Stimulated activated CD8-positive, alpha-beta memory T cell treated with anti-CD3 and anti-CD28 coated beads, Interleukin-7, amount 100 ng/mL, for 24 hours (primary cell): ENCODE measurements at places on chromosomes 2 and 18.

- no peak for DNase-seq
Observed at GRCh38 chr2:13666582-13667414, 950.1 kb downstream of the TRIB2 start.

DNA sequence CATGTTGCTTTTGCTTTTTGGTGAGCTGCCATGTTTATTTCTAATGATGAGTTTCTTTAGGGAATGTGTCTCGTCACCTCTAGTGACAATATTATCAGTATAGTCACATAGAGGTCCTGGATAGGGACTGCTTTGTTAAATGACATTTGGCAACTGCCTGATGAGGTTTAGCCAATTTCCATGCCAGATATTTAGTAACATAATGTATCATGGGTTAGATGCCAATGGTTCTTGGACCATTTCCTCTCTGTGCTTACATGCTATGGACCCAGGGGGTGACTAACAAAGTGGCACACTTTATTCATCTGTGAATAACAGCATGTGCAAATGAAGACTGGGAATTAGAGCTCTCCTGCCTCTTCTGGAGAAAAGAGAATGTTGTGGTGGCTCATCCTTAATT, 56.2 kb upstream of the RAB27B start:
- DNase-seq: no peak

DNA sequence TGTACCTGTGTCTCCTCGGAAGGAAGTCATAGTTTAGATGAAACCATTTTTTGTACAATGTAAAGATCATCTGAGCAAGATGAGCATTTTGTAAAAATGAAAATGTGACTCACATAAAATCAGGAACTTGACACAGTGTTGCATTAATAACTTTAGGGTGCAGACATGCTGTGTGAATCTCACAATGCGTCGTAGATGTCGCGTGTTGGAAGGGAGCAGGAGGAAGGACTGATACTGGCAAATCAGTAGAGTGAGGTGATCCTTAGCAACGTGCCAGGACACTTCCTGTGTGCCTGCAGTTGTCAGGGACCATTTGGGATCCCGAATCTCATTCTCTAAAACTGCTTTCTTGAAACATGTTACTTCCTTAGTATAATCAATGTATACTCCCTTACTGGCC, 103.1 kb downstream of the SH3BP4 start:
- no peak for DNase-seq

DNA sequence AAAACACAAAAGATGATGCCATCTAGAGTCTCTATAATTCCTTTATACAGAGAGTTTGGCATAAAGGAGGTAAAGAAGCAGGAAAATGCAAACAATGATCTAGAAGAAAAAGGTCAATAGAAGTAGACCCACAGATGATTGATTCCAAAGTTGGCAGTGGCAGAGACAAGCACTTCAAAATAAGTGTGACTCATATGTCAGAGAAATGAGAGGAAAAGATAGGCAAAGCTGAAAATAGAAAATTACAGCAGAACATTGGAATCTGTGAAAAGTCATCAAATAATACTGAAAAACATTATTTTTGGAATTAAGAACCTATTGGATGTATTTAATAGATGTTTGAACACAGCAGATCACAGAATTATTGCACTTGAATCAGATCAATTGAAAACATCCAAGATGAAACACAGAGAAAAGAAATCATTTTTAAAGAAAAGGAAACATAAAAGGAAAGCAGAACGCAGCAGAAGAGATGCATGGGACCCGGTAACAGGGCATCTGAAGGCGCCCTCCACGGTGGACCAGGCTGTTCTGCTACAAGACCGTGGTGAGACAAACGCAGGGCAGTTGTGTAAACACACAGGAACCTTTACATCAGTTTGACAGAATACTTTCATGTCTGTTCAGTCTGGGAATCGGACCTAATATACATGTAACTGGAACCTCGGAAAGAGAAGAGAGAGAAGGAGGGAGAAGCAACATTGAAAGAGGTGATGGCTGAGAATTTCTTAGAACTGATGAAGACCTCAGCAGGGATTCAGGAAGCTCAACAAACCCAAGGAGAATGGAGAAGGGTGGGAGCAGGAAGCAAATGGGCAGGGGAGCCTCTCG, 74.6 kb upstream of the GPC1 start:
- no peak for DNase-seq

GRCh38 chr2:159300586-159300985, 14.1 kb upstream of the WDSUB1 start:
- DNase-seq: no peak

- DNase-seq: no peak
Observed at GRCh38 chr2:78175645-78176044, 653.5 kb upstream of the LRRTM4 start.

GRCh38 chr2:53575721-53576124, 191.9 kb upstream of the CHAC2 start:
- DNase-seq: no peak

- no peak for DNase-seq
Observed at GRCh38 chr2:112216167-112216566, 38.7 kb downstream of the ZC3H8 start.

DNA sequence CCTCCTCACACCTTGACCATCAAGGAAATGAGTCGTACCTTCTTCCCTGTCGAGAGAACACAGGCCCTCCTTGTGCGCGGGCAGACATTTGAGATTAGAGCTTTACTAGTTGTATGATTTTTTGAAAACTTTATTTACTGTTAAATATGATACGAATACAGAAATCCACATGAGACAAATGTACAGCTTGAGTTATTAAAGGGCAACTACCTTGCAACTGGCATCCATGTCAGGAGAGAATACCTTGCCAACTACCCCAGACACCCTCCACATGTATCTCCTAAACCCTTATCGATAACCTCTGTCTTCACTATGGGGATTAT, 28.3 kb downstream of the KLHL23 start:
- DNase-seq: no peak

- DNase-seq: no peak
Observed at GRCh38 chr18:63224630-63225029, 94.9 kb downstream of the BCL2 start.

GRCh38 chr2:219071131-219071816, 10.6 kb upstream of the IHH start:
- DNase-seq: no peak

GRCh38 chr2:75772908-75773630, 62.4 kb upstream of the GCFC2 start:
- DNase-seq: no peak

- no peak for DNase-seq
Observed at GRCh38 chr2:113164930-113165585, 8.7 kb upstream of the PSD4 start.

- no peak for DNase-seq
Observed at GRCh38 chr2:223037445-223037800, 14.6 kb upstream of the KCNE4 start.

- no peak for DNase-seq
Observed at GRCh38 chr18:55072698-55073097, 113.4 kb upstream of the CCDC68 start.

DNA sequence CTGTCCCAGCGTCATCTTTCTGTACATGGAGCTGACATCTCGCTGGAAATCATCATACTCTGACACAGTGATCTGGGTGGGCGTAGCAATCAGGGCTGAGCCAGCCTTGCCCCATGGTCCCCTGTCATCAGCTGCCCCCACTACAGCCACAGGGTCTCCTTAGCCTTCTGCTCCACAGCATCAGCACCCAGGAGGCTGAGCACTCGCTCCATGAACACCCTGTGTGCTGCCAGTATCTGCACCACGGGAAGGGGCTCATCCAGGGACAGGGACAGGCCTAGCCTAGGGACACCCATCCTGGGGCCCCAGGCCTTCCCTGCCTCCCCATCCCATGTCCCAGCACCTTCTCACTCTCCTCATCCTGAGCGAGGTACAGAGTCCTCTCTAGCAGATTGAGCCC, 11.4 kb downstream of the ALPG start:
- no peak for DNase-seq

GRCh38 chr18:69267895-69268294, 132.8 kb upstream of the DOK6 start:
- no peak for DNase-seq

DNA sequence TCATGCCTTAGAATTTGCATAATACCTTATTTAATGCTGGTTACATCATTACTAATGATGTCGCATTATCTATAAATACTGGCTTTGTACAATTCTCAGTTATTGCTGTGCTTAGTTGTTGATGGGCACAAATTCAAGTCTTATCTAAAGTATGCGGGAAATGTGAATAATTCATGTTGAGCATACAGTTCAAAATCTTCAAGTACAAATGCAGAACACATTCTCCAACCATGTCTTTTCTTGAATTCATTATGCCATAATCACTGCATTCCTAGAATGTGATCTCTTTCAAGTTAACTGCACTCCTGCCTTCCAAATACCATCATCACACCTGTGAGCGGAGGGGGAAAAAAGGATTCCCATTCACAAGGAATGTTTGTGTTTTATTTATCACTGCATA, 337.0 kb downstream of the MBD2 start:
- DNase-seq: no peak

- DNase-seq: no peak
Observed at GRCh38 chr2:230762317-230762896, 49.8 kb downstream of the CAB39 start.

- DNase-seq: no peak
Observed at GRCh38 chr18:25230658-25231326, 121.2 kb downstream of the ZNF521 start.

GRCh38 chr2:177992992-177993391, 79.6 kb downstream of the PDE11A start:
- no peak for DNase-seq

GRCh38 chr2:118687698-118688097, 159.8 kb downstream of the EN1 start:
- DNase-seq: no peak

GRCh38 chr2:164661349-164661748, 40.1 kb upstream of the GRB14 start:
- no peak for DNase-seq

DNA sequence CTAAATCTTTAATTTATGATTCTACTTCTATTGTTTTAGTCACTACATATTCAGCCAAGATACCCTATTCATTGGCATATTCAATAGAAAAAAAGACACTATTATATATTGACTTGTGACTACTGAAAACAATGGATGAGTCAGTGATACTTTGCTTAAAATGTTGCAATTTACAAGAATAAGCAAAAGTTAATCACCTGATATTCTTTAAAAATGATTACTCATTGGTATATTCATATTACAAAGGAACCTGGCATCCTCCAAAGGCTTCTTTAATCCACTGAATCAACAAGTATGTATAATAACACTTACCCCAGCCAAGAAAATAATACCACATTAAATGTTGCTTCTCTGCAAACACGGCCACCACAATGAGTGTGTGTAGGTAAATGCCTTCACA, 87.8 kb downstream of the CALCRL start:
- DNase-seq: no peak

GRCh38 chr2:219186754-219187456, 8.8 kb downstream of the RETREG2 start:
- no peak for DNase-seq

GRCh38 chr2:186544255-186544675, 45.6 kb upstream of the ITGAV start:
- no peak for DNase-seq

- no peak for DNase-seq
Observed at GRCh38 chr18:30175061-30175574, 867.4 kb downstream of the DSC3 start.

GRCh38 chr2:114684403-114684802, 242.0 kb downstream of the DPP10 start:
- DNase-seq: no peak

DNA sequence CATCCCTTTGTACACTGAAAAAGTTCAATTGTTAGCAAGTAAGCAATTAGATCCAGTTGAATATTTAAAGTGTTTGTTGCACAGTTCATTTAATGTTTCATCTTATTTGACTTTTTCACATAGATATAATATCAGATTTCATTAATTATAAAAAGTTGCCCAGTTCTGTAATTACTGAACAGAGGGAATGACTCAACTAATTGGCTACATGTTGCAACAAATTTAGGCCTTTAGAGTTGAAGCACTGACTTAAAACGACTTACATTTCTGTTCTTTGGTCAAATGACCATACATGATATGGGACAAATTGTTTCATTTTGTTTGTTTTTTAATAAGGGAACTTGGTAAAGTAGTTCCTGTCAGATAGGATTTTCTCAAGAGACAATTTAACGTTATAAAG, 68.5 kb upstream of the FAM117B start:
- DNase-seq: no peak

DNA sequence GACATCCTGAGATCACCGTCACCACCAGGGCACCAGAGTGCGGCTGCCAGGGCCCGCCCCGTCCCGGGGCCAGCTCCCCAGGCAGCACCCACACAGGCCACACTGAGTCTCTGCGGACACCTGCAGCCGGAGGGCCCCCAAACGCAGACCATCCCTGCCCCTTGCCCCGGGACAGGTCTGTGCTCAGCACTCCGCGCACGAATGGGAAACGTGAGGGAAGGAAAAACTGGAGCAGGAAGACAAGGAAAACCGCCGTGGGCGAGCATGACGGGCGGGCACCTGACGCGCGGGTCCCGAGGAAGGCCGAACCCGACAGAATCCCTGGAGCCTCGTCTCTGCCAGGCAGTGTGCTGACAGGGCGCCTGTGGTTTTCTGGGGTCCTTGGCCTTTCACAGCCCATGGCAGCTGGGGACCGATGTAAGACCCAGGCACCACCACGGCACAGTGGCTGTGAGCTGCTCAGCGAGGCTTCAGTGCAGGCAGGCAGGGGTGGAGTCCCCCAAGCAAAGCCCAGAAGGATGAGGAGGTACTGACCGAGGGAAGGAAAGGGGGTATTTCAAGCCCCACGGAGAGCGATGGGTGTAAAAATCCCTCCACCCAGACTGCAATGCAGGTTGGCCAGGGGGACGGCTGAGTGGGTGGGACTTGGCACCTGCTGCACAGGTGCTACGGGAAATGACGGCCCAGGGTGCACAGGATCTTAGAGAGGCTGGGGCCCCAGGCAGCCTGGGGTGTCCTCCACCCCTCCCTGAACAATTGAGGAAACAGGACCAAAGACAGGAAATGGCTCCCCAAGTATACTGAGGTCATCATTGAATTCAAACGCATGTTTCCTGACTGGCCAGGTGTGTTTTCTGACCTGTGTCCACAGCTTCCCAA, 59.0 kb downstream of the PXDN start:
- no peak for DNase-seq

- no peak for DNase-seq
Observed at GRCh38 chr2:236748801-236749200, 179.2 kb downstream of the ACKR3 start.

DNA sequence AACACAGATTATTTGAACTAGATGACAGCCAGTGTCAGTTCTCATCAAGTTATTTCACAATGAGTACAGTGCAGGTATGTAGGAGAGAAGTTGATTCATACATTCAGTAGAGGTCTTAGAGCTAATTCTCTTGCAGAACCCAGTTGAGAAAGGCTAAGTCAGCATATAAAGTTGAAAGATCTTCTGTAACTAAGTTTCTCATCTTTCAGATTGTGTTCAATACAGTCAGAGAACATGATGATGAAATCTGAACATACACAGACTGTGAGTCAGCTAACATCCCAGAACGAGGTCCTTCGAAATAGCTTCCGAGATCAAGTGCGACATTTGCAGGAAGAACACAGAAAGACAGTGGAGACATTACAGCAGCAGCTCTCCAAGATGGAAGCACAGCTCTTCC, 41.9 kb upstream of the LIMS1 start:
- no peak for DNase-seq
